ENCODE measurements at places on chromosomes 12 and 14.
A peak's percentile ranks its signal among the peaks of the same experiment; 100 is the strongest.

DNA sequence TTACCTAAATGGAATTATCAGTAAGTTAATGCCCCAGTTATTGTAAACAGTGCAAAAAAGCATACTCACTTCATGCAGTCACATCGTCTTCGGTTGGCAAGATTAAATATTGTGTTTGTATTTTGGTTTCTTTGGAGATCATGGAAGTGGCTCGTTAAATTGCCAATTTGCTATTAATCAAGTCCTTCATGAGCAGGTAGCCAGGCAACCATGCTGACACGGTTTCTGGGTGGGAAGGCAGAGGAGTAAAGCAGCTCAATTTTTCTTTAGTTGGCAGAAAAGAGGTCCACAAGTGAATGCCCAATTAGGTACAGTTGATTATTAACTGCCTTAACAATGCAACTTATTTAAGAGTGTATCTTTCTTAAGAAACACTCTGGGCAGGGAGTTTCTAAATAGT, 43.9 kb downstream of the PPP4R3A start:
- DNase-seq = peak; percentile 28

GRCh38 chr14:47675466-47676314, at the start of gene MDGA2:
Gene MDGA2, minus strand, starts transcription at chr14:47675605.
- DNase-seq = no peak

GRCh38 chr12:111692575-111693210, 6.8 kb downstream of the ACAD10 start:
- DNase-seq = no peak

DNA sequence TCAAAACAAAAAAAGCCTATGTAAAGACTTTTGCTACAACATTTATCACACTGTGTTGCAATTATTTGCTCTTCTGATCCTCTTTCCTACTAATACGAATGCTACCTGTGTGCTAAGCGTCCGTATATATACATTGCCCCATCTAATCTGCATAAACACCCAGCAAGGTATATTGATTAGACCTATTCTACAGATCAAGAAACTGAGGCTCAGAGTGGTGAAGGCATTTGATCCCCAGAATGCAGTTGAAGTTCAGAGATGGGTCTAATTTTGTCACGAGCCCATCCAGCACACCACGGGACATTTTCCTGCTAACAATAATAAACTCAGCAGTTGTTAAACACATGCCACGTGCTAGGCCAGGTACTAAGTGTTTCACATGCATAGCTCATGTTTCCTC, 25.1 kb upstream of the CORO1C start:
- no peak for DNase-seq

DNA sequence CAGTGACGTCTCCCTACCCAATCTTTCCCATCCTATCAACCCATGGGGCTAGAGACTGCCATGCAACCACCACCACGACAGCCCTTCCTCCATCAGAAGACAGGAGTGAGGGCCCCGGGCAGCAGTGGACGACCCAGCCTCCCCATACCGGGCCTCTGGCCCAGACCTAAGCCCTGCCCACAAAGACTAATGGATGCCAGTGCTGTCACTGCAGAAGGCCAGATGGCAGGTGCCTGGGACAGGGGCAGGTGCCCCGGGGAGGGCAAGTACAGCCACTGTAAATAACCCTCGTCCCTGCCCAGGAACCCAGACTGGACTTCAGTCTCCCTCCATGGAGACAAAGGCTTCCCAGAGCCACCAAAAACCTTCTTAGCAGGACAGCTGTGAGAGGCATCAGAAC, 20.3 kb upstream of the HSPB8 start:
- DNase-seq = no peak

GRCh38 chr14:85416771-85417170, 113.2 kb upstream of the FLRT2 start:
- no peak for DNase-seq

- no peak for DNase-seq
These were observed 5.3 kb downstream of the VDR start for GRCh38 chr12:47899466-47899865.

DNA sequence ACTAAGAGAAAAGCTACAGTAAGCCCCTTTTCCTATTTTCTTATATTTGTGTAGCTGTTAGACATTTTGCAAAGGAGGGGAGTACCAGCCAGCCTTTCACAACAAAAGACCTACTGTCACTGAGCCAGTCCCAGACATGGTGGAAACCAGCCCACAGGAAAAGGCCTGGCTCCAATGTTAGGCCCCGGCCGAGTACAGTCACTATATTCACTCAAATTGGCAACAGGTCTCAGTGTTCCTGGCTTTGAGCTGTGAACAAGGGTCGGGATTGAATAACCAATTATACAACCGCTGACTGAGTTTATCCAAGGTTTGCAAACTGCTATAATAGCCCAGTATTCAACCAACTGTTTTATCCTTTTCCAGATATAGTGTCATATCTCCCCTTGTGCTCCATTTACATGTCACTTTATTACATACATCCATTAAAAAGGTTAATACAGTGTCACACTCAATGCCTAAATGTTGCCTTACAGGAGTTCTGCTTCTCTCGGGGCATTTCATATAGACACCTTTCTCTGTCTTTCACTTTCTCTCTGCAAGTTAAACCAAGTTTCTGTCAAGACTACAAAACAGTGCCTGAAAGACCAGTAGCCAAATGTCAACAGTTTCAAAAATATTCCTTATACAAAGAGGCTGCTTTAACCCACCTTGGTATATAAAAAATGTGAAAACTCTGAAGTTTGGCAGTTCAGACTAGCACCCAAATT, 178.1 kb downstream of the SOX5 start:
- no peak for DNase-seq

DNA sequence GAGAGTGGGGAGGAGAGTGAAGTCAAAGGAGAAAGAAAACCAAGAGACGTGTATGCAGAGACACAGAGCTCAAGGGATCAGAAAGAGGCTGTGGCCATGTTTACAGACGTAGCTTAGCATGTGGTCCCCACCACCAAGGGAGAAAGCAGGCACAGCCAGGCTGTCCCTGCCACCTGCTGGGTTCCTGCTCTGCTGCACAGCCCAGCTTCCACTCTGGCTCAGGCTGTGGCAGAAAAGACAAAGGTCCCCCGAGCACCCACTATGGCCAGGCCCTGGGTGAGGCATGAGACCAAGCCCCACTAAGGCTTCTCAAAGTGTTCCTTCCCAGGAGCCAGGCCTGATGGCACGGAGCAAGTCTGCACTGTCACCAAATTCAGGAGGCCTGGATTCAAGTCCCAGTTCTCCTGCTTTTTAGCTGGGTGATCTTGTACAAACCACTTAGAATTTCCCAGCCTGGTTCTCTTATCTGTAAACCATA, 25.9 kb upstream of the COL2A1 start:
- DNase-seq = no peak

GRCh38 chr14:89544636-89545301, 127.7 kb upstream of the FOXN3 start:
- DNase-seq = no peak

GRCh38 chr14:55077170-55078151, 26.0 kb downstream of the MAPK1IP1L start:
- DNase-seq = no peak

- DNase-seq = no peak
These were observed 116.7 kb downstream of the KCNMB4 start for GRCh38 chr12:70482764-70483163.

Measured in NCI-H1436 (cell line).